Activated CD8-positive, alpha-beta memory T cell treated with anti-CD3 and anti-CD28 coated beads for 1 hour (primary cell): ENCODE measurements at places on chromosomes 6 and 20.

DNA sequence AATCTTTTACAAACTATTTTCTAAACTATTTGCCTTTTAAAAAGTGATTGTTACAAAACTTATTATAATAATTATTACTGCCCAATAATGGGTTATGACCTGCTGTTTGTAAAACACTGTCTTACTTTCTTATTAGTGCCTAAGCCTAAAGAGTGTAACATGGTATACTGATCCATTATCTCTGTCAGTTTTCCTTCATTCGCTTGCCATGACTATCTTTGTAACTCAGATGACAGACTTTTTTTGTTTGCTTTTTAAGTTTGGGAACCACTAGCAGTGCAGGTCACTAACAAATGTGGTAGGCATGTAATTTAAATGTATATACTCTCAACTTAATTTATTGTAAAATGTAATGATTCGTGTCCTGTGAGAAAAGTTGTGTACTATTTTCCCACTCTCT lies 9.9 kb upstream of the TFB1M start:
- no peak for DNase-seq

GRCh38 chr6:156880913-156881312 lies 103.7 kb downstream of the ARID1B start:
- no peak for DNase-seq

- DNase-seq = no peak
These were observed 209.1 kb upstream of the CDYL start for GRCh38 chr6:4567141-4567540.

GRCh38 chr6:52209770-52210169 lies 23.6 kb downstream of the IL17A start:
- DNase-seq = no peak

DNA sequence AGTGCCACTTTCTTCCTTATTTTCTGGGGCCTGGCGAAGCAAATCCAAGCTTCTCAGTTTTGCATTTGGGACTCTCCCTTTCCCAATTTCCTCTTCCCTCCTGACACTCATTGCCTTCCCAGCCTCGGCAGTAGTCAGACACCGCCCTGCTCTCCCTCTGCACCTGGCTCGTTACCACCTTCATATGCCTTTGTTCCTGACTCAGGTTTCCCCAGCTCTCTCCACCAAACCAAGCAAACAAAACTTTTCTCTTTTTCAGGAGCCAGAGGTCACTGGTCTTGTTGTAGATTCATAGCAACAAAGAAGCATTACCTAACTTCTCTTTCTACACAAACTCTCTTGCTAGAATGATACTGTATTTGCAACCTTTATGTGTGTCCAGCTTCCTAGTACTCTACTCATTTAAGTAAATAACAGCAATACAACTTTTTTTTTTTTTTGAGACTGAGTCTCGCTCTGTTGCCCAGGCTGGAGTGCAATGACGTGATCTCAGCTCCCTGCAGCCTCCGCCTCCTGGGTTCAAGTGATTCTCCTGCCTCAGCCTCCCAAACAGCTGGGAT lies 9.0 kb upstream of the ZC3H12D start:
- no peak for DNase-seq

DNA sequence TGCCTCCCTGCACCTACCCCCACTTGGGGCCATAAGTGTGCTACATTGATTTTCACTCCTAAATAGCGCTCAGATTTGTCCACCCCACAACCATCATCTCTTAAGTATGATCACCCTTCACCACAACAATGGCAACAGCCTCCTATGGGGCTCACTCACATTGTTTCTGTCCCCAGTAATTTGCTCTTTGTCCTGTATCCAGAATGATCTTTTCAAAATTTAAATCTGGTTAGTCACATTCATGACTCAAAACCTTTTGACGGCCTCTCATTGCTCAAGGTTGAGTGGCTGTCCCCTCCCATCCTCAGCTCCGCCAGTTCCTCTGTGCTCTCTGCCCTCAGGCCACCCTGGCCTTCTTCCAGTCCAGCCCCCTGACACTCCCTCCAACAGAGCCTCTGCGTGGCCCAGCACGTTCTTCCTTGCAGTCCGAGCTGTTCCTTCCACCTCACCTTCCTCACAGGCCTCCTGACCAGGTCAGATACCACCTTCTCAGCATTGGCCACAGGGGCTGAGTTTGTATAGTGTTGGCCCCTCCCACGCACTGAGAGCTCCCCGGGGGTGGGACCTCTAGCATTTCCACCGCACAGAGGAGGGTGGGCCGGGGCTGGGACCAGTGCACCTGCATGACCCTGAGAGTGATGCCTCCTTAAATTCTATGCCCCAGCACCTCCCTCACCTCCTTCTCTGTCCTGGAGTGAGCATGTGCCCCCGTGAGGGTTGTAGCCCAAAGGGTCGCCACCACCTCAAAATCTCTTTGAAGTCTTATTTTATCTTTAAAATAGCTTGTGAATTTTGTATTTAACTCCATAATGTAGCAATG lies 2.4 kb upstream of the PPP1R3G start:
- DNase-seq = no peak

- DNase-seq = no peak
These were observed 30.6 kb upstream of the MYLK2 start for GRCh38 chr20:31788578-31788977.

- DNase-seq = no peak
These were observed 11.4 kb downstream of the COMMD7 start for GRCh38 chr20:32731882-32732266.

GRCh38 chr20:38799203-38799602 lies 6.3 kb upstream of the PPP1R16B start:
- no peak for DNase-seq

- no peak for DNase-seq
These were observed 234.5 kb upstream of the ZNF217 start for GRCh38 chr20:53828088-53828681.

GRCh38 chr6:379410-380181 lies 12.0 kb upstream of the IRF4 start:
- no peak for DNase-seq

DNA sequence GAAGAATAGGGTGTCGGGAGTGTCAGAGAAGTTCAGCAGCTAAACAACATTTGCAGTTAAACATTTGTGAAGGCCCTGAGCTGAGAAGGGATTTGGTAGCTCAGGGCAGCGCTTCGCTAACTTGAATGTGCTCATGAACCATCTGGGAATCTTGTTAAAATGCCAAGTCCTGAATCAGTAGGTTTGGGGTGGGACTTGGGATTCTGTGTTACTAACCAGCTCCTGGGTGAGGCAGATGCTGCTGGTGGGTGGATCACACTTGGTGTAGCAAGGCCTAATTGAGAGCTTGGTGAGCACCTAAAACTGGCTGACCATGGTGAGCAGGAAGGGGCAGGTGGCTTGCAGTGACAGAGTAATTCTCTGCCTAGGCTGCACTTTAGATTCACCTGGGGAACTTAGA lies 5.9 kb downstream of the PTPRA start:
- DNase-seq = no peak

DNA sequence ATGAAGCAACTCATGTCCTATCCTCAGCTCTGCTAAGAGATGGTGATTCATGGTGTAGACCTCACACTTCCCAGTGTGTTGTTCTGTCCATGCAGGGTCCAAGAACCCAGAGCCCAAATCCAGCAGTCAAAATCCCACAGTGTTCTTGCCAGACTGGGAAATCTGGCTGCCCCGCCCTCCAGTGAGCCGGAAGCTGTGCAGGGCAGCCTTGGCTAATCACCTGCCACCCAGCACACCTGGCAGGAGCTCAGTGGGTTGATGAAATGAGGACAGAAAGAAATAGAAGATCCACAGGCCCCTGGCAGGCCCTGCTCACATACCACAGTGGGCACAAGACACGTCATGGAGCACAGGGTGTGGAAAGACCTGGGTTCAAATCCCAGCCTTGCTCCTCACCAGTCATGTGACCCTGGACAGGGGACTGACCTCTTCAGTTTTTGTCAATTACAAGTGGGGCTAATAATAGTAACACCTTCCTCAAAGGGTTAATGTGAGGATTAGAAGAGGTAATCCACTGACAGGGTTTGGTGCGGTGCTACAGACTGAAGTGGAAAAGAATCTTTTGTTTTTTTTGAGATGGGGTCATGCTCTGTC lies 13.6 kb upstream of the GUCA1A start:
- no peak for DNase-seq

DNA sequence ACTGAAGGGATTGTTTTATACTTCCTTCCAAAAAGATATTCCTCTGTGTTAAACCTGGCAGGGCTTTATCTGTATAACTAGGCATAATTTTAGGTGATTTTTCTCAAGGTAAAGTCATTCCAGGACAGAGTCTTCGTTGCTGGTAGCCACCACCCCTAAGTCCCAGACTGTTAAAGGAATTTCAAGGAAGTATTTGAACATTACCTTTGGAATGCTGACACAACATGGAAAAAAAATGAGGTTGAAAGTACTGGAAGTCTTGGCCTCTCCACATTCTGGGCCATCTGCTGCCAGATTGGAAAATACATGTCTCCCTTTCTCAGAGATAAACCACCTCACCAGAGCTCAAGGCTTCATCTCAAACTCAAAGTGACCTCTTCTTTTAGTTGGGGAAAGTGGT lies 27.0 kb upstream of the ETV7 start:
- no peak for DNase-seq

DNA sequence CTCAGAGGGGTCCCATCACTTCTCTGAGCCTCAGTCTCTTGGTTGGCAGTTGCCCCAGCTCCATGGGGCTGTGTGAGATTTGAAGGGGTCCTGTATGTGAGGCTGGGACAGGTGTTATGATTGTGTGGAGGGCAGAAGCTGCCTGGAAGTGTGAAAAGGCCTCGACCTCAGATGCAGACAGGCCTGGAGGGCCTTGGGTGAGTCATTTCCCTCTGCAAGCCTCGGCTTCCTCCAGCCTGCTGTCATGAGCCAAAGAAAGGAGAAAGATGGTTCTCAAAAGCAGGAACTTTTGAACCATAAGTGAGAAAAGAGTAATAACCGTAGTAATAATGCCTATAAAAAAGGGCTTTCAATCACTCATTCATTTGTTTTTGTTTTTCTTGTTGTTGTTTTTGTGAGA lies 37.5 kb downstream of the SNAI1 start:
- no peak for DNase-seq

DNA sequence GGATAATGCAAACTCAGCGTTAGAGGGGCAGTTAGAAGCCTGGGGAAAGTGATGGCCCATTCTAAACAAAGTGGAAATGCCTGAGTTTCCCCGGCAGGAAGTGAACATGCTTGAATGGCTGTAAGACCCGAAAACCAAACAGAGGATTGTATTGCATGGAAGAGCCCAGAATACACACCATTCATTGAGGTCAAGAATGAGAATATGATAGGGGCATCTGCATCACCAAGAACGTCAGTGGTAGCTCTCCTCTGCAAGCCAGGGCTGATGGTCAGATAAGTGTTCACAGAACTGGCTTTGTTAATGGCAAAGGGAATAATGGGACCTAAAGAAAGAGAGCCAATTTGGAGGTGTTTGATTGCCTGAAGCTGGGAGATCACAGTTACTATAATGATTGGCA lies 663.4 kb downstream of the KHDRBS2 start:
- no peak for DNase-seq

DNA sequence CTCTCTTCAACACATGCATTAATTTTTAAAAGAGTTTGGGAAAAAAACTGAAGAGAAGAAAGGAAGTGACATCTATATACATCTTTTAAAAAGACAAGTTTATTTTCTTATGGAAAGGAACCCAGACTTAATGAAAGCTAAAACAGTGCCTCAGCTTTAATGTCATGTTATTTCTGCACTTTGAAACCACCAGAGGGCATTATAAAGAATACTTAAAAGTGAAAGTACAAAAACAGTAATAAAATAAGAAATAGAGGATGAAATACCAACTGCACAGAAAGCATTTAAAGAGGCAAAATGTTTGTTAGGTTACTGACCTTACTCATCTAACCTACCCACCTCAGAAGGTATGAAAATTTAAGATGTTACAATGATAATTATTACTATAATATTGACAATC lies 98.8 kb downstream of the HUS1B start:
- DNase-seq = no peak

- no peak for DNase-seq
These were observed at the start of gene DSE for GRCh38 chr6:116370760-116371119. DSE (plus strand) TSS chr6:116370947; CDS start chr6:116399251, 28,304 bp downstream.

DNA sequence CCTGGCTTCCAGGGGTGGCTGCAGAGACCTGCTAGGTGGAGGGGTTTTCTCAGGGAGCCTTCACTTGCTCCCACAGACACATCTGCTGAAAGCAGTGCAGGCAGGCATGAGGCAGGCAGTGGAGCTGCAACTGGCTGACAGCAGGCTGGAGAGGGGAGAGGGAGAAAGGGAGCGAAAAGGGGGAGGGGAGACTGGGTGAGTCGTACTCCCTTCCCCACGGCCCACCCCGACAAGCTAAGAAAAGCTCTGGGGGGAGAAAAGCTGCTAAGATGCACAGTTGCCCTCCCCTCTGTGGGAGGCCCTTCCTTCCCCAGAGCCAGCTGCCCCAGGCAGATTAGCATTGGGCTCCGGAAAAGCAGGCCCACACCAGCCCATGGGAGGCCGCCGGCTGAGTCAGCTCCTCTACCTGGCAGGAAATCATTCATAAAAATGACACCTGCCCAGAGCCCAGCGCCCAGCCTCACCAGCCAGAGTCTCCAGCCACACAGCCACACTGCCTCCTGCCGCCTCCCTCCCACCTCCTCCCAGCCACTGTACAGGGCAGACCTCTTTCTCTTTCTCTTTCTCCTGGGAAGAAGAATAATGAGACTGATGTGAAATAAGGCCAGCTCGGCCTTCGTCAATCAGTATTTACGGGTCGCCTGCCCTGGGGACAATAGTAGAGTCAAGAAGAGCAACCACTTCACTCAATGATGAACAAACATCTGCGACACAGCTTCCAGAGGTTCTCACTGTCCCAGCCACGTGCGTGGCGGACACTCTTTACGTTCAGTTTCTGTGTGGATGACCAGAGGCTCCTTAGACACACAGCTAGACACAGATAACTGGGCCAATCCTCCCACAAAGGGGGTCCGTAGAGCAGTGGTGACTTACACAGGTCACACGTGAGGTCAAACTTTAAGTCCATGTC lies 7.7 kb upstream of the C20orf203 start:
- no peak for DNase-seq

GRCh38 chr20:51529758-51530157 lies 12.8 kb downstream of the NFATC2 start:
- DNase-seq = no peak

DNA sequence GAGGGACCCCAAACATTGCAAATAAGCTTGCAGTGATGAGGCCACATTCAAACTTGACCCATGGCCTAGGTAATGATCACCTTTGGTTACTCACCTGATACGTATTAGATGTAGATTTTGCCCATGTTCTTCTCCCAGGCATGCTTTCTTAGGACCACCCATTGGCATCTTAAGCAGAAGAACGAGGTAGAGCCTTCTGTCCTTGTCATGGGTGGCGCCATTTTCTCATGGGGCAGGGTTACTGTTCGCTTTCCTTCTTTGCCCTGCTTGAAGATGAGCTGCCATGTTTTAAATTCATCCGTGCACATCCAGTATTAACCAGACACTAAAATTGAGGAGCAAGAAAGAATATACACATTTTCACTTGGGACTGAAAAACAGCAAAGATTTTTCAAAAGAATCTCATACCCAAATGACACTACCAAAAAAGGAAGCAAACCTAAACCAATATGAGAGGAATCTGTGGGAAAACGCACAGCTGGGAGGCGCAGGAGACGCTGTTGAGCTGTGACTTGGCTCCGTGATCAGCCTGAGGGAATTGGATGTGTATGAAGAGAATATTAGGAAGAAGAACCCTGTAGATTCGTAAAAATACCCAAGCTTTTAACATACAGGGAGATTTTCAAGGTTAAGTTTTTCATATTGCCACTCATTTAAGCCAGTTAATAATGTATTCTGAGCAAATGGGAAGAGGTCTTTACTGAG lies 36.6 kb downstream of the GMPR start:
- DNase-seq = no peak

GRCh38 chr6:14117158-14118090 lies at the start of gene CD83:
CD83 (plus strand) TSS chr6:14117772; CDS start chr6:14117812, 40 bp downstream.
- peak; percentile 77 for DNase-seq

GRCh38 chr6:169210611-169211010 lies 43.0 kb downstream of the THBS2 start:
- DNase-seq = no peak
